Posterior cingulate gyrus (tissue), 11 donors: ENCODE measurements at places on chromosomes 7 and 10.

- DNase-seq = no peak
Measured at GRCh38 chr7:30047124-30047523, 18.9 kb downstream of the PLEKHA8 start.

- DNase-seq = no peak
Measured at GRCh38 chr10:121405549-121405948, 192.7 kb downstream of the FGFR2 start.

- no peak for DNase-seq
Measured at GRCh38 chr7:25034136-25034535, 54.2 kb upstream of the OSBPL3 start.

GRCh38 chr7:148535217-148535616 lies 55.3 kb upstream of the C7orf33 start:
- no peak for DNase-seq

GRCh38 chr10:47403446-47404318 lies 19.6 kb upstream of the ZNF488 start:
- no peak for DNase-seq

GRCh38 chr7:140581411-140581810 lies 59.2 kb downstream of the DENND2A start:
- DNase-seq = peak; percentile 29

- no peak for DNase-seq
Measured at GRCh38 chr7:34567906-34568305, 90.1 kb upstream of the NPSR1 start.

GRCh38 chr10:88693392-88694020 lies 12.5 kb upstream of the LIPK start:
- no peak for DNase-seq

DNA sequence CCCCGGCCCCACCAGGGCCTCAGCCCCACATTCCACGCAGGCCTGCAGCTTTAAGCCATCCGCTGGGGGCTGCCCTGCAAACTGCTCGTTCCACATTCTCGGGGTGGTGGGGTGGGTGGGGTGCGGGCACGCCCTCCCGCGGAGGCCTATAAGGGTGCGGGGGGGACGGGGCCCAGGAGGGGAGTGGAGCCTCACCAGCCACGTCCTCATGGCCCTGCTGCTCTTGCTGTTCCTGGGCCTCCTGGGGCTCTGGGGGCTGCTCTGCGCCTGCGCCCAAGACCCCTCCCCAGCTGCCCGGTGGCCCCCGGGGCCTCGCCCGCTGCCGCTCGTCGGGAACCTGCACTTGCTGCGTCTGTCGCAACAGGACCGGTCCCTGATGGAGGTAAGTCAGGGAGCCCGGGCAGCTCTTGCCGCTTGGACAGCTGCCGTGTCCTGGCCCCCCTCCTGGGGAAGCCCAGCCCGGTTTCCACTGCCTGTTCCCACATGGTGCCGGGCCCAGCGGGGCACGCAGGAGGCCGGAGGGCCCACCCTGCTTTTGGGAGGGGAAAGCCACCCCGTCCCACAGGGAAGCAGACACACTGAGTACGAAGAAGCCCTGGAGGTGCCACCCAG lies at the start of gene CYP2W1:
TSS of gene CYP2W1 (plus strand) at position 178 of the 612 bp plus-strand sequence. CDS start at position 209, 31 bp downstream.
- DNase-seq = no peak

DNA sequence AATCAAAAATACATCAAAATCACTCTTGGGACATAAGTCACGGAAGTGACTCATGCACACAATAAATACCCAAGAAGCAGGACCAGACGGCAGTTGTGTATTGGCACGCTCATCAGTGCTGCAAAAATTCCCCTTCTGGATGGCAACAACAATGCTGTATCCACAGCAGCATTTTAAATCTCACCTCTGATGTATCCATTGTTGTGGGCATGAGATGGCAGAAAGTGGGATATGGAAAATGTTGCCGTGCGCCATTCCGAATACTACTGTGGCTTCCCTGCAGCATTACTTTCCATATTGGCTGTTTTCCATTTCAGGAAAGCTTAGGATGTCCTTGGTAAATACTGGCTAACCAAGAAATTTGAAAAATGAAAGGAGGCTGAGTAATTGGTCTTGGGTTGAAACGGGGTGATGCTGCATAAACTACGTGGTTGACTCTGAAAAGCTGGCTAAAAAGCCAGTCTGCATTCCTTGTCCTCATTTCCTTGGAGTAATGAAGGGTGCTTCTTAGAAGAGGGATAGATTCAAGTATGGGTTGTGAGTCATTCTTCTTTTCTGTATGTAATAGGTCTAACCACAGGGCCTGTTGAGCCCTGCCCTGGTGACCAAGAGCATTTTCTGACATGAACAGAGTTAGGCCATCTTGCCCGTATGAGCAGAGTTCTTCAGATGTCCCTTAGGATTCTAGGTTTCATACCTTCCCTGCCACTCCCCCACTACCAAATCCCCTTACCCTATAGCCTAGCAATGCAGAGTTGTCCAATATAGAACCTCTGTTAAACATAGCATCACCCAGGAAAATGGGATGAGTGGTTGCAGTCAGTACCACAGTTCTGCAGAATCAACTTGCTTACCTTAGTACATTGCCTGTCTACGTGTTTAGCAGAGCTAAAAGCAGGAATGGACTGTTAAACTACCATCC lies 36.3 kb upstream of the TOMM7 start:
- no peak for DNase-seq

GRCh38 chr10:12960941-12961340 lies 40.6 kb downstream of the CCDC3 start:
- DNase-seq = no peak

DNA sequence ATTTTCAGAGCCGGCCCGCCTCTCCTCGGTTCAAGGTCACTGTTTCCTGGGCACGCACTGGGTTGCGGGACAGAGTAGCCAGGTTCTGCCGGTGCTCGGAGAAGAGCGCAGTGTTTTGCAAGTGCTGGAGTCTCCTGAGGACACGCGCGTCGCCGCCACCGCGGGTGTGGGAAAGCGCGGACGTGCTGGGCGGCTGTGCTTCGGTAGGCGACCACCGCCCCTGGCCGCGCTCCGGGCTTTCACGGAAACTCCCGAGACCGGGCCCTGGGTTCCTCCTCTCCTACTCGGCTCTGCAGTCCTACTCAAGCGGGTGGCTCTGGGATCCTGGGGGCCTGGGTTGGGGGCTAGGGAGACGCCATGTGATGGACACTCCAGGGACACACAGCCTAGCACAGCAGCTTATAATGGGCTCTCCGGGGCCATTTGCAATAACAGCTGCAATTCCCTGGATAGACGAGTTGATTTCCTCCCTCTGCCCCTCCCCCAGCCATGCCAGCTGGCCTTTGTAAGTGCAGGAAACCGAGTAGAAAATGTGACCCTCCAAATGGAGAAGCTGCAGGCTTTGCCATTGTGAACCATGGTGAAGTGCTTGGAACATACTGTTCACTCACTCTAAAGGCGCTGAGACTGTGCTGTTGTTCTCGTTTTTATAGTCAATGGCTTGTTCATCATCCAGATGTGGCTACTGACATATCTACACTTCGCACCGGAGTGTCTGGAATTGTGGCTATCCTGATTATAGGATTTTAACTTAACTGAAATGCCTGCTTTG lies 2.1 kb downstream of the FRAT1 start:
- DNase-seq = no peak

GRCh38 chr10:110003524-110003885 lies 4.3 kb upstream of the ADD3 start:
- DNase-seq = no peak

- no peak for DNase-seq
Measured at GRCh38 chr7:38702002-38702535, 70.9 kb upstream of the AMPH start.

DNA sequence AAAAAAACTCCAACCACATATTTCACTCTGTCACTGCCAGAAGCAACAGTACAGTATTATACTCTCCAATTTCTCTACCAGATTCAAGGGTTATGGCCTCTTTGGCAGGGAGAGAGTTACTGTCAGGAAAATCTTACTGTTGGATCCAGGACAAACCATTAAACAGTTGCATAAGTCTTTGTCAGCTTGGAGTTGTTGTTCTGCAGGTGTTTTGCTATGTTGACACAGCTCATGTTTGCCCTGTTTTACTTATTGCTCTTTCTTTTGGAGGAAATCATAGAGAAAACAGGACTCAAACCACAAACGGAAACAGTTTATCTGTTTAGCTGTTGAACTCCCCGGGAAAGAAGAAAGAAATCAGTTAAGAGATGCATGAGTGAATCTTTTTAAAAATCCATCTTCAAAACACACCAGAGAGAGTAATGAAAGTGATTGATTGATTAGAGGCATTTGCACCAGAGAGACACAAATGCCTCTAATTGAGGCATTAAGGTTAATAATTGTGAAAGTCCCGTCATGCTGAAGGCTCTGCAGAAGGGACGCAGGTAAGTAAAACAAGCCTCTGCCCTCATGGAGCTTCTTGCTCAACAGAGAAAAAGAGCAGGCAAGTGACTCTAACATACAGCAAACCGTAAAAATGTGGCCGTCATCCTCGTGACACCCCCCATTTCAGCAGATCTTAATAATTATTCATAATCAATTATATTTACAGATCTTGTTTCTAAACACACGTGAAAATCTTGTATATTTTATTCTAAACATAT lies 38.7 kb upstream of the ARHGAP21 start:
- DNase-seq = no peak

DNA sequence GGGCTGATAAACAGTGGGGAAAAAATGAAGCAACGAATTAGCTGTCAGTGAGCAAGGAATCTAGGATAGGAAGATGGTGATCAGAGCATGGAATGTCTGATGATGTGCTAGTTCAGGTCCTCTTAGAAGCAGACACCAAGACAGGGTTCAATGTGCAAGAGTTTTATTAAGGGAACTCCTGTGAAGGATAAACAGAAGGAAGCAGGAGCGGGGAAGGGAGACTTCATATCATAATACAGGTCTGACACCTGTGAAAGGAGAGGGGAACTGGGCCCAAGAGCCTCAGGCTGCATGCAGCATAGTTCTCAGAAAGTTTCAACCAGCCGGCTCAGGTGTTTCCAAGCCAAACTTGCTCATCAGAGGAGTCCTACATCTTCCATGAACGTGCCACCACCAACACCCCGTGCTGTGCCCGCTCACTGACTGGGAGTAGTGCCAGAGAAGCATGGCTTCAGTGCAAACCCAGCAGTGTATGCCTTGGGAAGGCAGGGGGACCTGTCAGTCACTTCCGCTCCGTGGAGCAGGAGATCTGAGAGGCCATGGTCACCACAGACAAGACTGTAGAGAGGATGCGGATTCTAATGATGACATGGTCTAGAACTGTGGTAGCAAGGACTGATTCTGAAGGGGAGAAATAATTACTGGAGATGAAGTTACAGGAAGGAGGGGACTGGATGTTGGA lies 45.8 kb downstream of the ZNF800 start:
- no peak for DNase-seq

DNA sequence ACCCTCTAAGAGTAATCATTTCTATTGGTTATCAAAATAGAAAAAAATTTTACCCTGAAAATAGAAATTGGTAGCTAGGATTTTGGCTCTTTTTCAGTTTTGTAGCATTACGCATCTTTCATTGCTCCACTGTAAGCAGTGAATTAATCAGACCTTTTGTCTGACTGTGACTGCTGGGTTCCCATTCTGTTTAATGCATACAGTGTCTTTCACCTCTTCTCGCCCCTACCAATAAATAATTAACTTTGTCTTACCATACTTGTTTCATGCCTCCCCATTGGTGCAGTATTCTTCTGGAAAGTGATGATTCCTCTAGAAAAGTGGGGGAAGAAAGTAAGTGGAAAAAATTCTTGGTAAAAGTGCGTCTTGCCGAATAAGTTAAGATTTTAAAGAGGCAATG lies 73.2 kb downstream of the AP3M1 start:
- no peak for DNase-seq

DNA sequence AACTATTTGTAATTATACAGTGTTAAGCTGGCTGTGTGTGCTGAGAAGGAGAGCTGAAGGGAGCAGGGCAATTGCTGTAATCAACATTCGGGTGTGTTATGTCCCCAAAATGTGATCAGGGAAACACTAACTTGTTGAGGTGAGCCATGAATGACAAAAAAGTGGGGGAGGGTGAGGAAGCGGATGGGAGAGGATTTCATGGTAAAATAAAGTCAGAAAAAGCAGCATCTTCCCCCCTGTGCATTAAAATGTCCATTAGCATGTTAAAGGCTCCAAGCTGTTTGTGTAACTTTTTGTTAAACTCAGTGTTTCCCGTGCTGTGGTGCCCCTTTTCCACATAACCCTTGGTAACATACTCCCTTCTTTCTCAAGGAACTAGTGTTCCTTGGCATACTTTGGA lies 84.9 kb downstream of the ARID5B start:
- DNase-seq = no peak

DNA sequence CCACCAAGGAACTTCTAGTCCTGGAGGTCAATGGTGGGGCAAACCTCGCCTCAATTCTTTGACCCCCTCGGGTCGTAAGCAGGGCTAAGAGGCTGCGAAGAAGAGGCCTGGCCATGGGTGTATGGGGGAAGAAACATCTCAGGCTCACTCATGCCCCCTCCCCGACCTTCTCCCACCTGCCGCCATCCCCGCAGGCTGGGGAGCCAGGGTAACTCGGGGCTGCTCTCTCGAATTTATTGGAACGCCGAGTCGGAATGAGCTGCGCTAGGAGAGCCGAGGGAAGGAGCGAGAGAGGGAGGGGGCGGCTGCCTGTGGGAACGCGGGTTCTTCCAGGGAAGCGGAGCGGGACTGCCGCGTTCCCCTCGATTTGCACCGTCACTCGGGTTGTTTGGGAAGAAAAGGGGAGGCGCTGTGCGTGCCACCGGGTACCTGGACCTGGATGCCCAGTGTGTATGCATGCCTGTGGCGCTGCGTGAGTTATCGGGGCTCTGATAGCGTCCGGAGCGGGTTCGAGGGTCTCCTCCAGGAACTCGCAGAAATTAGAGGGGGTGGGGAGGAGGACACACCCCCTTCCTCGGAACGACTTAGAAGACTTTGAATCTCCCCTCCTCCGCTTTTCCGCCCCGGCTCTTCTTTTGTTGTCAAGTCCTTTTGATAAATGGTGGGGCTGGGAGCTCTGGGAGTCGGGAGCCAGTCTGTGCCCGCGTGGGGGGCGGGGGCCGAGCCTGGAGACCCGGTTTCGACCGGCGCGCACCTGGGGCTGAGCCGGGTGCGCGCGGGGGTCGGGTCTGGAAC lies 1.8 kb upstream of the ZNF503 start:
- DNase-seq = peak; percentile 86

DNA sequence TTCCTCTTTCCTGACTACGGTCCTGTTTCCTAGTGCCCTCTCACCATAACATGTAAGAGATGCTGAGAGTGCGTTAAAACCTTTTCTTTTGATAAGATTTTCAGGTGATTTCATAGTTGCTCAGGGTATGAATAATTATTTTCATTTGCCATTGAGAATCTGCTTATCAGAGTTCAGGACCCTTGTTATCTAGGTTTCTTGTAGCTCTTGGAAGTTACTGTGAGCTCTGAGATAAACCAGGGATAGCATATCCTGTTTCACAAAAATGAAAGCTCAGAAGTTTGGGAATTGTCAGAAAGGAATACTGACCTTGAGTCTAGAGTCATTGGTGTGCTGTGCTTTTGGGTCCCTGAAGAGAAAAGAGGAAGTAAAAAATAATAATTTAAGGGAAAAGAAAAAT lies 76.8 kb upstream of the PRKG1 start:
- DNase-seq = no peak
